ENCODE measurements at places on chromosomes 4 and X.

DNA sequence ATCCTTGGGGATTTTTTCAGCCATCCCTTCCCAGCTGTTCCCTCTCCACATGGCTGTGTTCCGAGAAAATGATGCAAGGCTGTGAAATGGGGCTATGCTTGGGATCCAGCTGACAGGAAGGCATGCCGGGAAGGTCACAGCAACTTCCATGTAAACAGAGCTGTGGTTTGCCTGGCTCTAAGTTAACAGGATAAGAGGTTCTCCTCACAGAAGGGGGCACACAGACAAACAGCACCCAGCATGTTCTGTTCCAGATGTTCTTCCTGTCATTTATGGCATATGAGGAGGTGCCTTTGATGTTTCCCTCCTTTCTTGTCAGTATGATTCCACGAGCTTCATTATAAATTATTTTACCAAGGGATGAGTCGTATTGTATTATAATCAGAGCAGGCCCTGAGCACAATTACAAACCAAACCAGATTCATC lies 220.7 kb downstream of the ANTXR2 start:
- DNase-seq: no peak

GRCh38 chr4:179485781-179486180 lies 2043.5 kb upstream of the AGA start:
- DNase-seq: peak; percentile 16

DNA sequence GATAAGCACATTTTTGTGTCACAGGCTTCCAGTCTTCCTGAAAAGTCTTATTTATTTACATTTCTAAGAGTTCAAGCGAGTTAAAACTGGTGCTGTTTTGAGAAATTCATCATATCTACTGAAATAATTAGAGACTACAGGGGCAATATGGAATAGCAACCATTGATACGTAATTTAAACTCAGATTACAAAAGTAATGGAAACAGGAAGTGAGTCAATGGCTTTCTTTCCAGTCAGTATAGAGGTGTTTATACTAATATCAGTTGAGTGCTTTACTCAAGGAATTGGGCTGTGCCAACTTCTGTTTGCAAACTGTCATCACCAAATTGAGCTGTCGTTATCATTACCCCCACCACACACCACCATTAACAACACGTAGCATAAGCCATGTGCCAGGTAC lies 222.7 kb downstream of the COL25A1 start:
- DNase-seq: peak; percentile 52

DNA sequence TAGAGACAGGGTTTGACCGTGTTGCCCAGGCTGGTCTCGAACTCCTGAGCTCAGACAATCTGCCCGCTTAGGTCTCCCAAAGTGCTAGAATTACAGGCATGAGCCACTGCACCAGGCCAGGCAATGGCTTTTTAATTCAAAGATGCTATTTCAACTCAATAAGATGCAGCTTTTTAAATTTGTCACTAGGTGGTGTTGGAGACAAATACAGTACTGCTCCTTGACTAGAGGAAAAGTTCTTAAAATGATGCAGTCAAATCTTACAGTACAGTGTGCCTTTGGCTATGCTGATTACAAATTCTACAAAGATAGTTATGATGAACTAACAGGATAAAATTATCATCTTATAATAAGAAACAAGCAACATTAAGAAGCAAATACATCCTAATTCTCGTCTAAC lies 441.1 kb downstream of the KCNIP4 start:
- DNase-seq: peak; percentile 7

- DNase-seq: no peak
Measured at GRCh38 chr4:7074426-7074825, 6.6 kb upstream of the GRPEL1 start.

- no peak for DNase-seq
Measured at GRCh38 chrX:47215291-47215900, 3.1 kb upstream of the CDK16 start.

- no peak for DNase-seq
Measured at GRCh38 chr4:100257567-100257966, 67.3 kb upstream of the DDIT4L start.

DNA sequence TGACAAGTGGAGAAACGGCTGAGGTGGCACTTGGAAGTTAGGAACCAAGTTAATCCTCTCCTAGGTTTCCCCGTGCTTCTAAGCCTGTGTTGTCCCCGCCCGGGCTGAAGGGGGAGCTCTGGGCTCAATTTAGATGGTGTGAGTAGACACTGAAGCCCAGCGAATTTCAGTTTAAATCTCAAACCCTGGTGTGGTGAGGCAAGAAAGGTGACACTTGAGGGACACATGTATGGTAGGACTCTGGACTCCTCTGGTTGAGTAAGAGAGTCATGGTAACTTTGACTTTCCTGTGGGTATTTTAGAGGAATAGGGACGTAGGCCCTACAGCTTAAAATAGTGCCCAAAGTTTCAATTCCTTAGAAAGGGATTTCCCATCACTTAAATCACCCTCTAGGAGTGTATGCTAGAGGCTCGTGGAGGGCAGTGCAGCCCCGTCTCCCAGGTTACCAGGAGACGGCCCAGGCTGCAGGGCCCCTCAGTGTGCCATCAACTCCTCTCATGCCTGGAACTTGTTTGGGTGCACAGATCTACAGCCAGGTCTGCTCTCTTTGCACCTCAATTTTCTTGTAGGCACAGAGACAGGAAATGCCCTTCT lies 24.0 kb downstream of the HAND2 start:
- peak; percentile 76 for DNase-seq

DNA sequence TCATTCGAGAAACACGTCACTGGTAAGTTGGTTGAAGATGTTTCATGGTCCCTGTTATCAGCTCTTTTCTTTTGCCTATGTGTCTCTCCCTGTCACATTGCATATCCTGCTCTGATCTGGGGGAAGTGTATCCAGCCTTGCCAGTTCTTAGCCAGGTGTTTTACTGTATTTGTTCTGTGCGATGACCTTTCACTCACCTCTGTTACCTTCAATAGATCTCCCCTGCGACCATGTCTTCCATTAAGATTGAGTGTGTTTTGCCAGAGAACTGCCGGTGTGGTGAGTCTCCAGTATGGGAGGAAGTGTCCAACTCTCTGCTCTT lies 2.6 kb downstream of the RGN start:
- DNase-seq: no peak

GRCh38 chrX:14027511-14028019 lies 2.1 kb downstream of the GEMIN8 start:
- peak; percentile 36 for DNase-seq

GRCh38 chr4:133145758-133146573 lies 3.1 kb upstream of the PCDH10 start:
- no peak for DNase-seq

GRCh38 chr4:119980456-119980855 lies 86.2 kb downstream of the MAD2L1 start:
- peak; percentile 56 for DNase-seq

DNA sequence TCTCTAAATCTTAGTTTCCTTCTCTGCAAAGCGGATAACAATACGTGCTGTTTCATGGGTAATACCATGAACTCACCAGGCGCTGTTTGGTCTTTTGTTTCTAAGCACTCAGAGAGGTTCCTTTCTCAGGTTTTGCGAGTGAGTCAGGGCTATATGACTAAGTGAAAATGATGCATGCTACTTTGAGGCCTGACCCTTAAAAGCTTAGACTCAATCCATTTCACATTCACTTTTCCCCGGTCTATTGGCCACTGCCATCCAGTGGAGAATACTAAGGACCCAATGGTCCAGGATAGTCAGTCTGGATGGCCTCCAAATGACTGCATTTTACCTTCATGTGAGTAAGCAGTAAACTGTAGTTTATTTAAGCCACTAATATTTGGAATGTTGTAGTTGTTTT lies 400.8 kb upstream of the SLIT2 start:
- no peak for DNase-seq

All from COLO829 (cell line).